ENCODE measurements at places on chromosomes 13 and 19.

DNA sequence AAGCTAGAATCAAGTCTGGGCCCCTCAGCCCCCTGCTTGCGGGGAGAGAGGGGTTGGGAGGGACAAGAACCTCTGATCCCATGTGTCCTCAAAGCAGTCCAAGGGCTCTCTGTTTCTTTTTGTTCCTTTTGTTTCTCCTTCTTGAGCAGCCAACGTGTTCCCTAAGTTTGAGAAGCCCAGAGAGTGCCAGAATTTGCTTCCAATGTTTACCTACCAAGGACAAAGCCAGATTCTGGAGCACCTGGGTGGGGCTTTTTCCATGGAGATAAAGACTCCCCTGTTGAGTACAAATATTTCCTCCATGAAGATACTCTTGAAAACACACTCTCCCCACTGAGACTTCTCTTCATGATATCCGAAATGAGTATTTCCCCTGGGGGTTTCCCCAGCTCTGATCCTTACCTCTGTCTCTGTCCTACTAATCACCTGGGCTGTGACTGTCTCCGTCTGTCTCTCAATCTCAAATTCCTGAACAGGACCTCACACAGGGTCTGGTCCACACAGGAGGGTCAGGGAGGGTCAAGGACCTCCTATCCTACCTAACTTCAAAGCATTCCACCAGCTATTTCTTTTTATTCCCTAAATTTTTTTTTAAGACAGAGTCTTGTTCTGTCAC lies 27.4 kb downstream of the CD177 start:
- no peak for DNase-seq

DNA sequence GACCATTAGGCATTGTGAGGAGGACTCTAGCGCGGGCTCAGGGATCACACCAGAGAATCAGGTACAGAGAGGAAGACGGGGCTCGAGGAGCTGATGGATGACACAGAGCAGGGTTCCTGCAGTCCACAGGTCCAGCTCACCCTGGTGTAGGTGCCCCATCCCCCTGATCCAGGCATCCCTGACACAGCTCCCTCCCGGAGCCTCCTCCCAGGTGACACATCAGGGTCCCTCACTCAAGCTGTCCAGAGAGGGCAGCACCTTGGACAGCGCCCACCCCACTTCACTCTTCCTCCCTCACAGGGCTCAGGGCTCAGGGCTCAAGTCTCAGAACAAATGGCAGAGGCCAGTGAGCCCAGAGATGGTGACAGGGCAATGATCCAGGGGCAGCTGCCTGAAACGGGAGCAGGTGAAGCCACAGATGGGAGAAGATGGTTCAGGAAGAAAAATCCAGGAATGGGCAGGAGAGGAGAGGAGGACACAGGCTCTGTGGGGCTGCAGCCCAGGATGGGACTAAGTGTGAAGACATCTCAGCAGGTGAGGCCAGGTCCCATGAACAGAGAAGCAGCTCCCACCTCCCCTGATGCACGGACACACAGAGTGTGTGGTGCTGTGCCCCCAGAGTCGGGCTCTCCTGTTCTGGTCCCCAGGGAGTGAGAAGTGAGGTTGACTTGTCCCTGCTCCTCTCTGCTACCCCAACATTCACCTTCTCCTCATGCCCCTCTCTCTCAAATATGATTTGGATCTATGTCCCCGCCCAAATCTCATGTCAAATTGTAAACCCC lies 2.8 kb upstream of the CEACAM5 start:
- no peak for DNase-seq

- DNase-seq, result no peak
Measured at GRCh38 chr13:46104868-46105267, at the start of gene CPB2. Gene CPB2, minus strand, starts transcription at chr13:46105033. Its CDS starts 24 bp downstream, at chr13:46105009.

GRCh38 chr13:93862259-93862658 lies 617.2 kb downstream of the DCT start:
- no peak for DNase-seq

DNA sequence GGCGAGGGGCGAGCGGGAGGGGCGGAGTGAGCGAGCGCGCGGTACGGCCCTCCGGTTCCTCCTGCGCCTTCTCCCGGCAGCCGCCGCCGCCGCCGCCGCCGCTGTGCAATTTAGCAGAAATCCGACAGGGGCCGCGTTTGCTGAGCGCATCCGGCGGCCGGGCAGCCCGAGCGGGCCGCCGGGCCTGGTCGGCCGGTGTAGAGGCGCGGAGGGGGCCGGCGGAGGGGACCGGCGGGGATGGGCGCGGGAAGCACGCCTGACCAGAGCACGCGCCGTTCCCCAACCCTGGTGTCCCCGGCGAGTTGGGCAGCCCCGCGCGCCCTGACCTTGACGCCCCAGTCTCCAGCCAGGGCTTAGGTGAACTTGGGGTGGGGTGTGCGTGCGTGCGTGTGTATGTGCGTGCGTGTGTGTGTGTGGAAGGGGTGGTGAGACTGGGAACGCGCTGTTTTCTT lies 144.5 kb upstream of the ZNF536 start:
- DNase-seq, result peak; percentile 29

DNA sequence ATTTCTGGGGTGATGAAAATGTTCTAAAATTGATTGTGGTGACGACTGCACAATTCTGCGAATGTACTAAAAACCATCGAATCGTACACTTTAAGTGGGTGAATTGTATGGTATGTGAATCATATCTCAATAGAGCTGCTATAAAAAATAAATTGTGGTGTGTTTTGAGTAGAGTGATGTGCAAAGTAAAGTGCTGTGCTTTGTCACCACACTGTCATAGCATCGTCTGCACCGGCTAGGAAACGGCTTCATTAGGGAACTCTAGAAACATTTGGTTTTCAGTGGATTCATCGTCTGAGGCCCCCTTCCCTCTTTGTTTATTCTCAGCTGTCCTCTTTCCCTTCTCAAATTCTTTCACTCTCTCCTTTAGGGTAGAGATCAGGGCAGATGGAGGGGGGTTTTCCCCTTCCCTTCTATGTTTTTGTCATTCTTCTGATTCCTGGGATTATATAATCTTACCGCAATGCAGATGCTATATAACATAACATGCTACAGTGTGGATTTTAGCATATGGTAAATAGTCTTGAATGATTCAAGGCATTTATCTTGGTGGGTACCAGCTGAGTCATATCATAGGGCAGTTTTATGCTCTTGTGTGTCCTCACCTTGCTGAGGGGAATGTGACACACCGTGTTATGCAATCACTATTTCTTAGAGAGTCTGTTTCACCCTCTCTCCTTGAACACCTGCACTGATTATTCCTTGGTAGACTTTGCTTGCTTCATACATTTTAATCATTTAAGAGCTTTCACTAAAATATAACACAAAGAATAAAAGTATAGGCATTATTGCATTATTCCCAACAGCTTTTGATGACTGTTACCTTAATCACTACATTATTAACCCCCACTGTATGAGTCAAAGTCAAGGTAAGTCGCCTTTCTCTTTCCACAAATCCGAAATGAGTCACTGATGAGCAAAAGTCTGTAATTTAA lies 239.4 kb downstream of the DCLK1 start:
- DNase-seq, result no peak

DNA sequence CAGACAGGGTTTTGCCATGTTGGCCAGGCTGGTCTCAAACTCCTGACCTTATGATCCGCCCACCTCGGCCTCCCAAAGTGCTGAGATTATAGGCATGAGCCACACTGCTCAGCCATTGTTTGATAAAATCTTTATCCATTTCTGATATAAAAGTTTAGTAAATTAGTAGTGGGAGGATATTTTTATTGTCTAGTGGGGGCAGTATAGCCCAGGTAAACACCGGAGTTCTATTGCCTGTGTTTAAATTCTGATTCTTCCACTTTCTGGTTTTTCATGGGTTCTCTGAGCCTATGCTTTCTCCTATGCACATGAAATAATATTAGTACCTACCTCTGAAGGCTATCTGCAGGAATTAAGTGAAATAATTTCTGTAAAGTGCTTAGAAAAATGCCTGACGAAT lies 20.1 kb upstream of the ARHGEF18 start:
- DNase-seq, result no peak

DNA sequence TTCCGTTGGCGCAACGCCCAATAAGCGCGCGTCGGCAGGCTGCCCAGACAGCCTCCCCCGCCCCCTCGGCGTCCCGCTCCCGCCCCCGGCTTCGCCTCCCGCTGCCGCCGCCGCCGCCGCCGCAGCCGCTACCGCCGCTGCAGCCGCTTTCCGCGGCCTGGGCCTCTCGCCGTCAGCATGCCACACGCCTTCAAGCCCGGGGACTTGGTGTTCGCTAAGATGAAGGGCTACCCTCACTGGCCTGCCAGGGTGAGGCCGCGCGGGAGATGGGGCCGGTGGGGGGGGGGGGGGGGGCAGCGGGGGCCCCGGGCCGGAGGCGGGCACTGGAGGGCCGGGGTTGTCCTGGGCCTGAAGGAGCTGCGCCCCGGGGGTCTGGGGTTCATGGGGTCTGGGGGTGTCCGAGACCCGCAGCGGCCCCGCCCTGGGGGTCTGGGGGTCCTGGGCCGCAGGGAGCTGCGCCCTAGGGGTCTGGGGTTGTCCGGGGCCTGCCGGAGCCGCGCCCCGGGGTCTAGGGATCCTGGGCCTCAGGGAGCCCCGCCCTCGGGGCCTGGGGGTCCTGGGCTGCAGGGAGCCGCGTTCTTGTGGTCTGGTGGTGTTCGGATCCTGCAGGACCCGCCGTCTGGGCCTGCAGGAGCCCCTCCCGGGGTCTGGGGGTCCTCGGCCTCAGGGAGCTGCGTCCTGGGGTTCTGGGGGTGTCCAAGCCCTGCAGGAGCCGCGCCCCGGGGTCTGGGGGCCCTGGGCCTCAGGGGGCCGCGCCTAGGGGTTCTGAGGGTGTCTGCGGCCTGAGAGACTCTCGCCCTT lies at the start of gene HDGFL2:
HDGFL2 (plus strand) TSS at position 124 of the 801 bp plus-strand sequence; CDS start at position 178, 54 bp downstream.
- DNase-seq, result no peak

GRCh38 chr13:30394751-30395191 lies 27.5 kb upstream of the UBE2L5 start:
- DNase-seq, result no peak

Measured in stimulated activated effector memory CD8-positive, alpha-beta T cell treated with anti-CD3 and anti-CD28 coated beads, Interleukin-12 subunit alpha, Interleukin-12 subunit beta, amount 100 ng/mL, for 72 hours (primary cell).